ENCODE measurements at places on chromosomes 7 and 10.

- DNase-seq: no peak
Measured at GRCh38 chr7:82592416-82592815, 148.8 kb upstream of the CACNA2D1 start.

- no peak for DNase-seq
Measured at GRCh38 chr10:49661140-49661856, 18.2 kb upstream of the C10orf53 start.

GRCh38 chr7:11450281-11450680 is 381.7 kb downstream of the THSD7A start:
- no peak for DNase-seq

GRCh38 chr10:3911241-3911640 is 126.2 kb upstream of the KLF6 start:
- no peak for DNase-seq

- DNase-seq: no peak
Measured at GRCh38 chr7:66505009-66505408, 123.7 kb upstream of the KCTD7 start.

DNA sequence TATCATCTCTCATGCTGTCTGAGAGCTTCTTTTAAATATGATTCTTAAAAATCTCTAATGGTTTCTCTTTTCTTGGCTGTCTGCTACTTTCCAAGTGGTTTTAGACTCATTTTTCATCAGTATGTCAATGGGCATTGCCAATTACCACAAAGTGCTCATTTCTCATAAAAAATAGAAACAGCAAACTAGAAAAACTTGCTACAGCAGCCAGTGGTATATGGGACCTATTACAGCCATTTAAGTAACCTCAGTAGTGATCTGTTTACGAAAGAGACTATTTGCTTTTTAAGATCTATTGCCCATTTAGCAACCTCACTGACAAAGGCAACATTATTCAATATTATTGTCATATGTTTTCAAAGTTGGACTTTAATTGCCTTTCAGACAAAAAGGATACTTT is 207.1 kb upstream of the RHOBTB1 start:
- no peak for DNase-seq

DNA sequence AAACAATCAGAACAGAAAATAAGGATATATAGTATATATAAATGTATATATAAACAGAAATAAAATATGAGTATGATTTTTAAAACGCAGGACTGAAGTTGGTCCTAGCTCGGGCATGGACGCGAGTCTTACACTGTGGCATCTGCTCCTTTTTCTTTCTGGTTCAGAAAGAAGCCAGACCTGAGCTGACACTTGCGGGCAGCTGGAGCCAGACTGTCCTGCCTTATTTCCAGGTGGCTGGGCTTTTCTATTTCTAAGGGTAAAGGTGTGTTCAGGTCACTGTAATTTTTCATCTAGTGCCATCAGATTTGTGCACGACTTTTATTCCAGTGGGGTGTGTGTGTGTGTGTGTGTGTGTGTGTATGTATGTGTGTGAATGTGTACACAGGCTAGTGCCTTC is 166.4 kb downstream of the GALNT17 start:
- no peak for DNase-seq

DNA sequence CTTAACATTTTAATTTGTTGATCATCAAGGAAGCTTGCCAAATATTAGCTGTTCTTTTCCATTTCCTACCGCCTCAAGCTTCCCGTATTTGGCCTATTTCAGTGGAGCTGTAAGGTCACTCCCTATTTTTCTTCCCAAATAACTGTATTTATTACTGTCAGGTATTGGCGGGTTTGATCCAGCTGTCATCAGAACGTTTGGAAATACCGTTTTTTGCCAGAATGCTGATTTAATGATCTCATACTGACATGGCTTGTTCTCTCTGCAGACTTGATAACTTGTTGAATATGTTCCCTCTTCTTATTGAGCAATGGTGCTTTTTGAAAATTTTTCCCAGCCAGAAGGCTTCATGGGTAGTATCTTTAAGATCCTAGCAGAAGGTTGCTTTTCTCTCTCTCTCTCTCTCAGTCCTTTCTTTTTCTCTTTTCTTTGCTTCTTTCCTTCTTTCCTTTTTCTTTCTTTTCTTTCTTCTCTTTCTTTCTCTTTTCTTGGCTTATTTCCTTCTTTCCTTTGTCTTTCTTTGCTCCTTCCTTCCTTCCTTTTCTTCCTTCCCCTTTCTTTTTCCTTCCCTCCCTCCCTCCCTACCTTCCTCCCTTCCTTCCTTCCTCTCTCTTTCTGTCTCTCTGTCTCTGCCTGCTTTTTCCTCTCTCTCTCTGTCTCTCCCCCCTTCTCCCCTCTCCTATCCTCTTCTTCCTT is 42.1 kb downstream of the CUX1 start:
- DNase-seq: no peak

GRCh38 chr7:31893365-31893764 is 176.8 kb downstream of the PDE1C start:
- DNase-seq: no peak

- DNase-seq: no peak
Measured at GRCh38 chr10:14396411-14397048, 65.8 kb upstream of the FRMD4A start.

DNA sequence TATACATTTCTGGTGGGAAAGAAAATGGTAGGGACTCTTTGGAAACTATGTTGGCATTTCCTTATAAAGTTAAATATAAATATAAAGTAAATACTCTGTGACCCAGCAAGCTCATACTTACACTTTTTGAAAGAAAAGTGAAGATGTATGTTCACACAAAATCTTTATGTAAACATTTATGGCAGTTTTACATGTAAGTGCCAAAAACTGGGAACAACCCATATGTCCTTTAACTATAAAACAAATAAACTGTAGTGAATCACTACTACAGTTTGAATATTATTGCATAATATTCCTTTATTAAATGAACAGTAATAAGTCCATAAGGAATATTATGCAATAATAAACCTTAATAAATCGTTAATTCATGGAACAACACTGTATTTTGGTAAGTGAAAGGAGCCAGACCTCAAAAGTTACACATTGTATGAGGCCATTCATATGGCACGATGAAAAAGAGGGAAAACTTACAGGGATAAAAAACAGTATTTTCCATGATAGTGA is 1660.3 kb upstream of the LRRTM3 start:
- DNase-seq: no peak

DNA sequence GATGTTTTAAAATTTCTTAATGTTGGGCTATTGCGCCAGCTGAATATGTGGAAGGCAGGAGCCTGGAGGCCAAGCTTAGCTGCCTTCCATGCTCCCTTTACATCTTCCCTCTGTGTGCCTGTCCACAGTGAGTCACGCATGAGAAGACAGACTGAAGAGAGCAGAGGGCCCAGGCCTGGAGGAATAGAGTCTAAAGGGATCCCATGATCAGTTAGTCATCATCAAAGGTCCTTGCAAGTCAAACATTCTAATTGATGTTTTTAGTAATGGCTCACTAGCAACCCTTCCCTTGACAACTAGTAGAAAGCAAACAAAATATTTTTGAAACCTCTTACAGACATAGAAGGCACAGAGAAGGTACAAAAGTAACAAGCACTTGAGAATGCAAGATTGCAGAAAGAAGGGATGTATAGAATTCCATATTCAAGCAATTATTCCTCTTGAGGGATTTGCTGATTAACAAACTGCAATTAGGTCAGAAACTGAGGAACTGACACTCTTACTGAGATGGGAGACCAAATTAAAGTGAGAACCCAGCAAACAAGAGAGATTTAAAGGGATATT is 30.7 kb upstream of the APBB1IP start:
- DNase-seq: no peak

DNA sequence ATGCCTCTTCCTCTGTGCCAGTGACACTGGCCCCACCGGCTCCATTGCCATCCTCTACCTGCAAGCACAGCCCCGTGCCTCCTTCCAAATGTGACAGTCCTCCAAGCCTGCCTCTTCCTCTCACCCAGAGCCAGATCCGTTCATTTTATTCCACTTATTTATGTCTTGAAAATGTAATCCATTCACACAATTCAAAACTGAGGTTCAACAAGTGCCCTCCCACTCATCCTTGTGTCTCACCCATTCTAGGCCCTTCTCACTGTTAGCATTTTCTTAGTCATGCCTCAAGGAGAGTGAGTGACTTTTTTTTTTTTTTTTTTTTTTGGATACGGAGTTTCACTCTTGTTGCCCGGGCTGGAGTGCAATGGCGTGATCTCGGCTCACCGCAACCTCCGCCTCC is 41.7 kb downstream of the FKBP6 start:
- DNase-seq: no peak

GRCh38 chr10:33133557-33133956 is 175.5 kb upstream of the ITGB1 start:
- no peak for DNase-seq

- DNase-seq: no peak
Measured at GRCh38 chr7:39554583-39555165, 11.5 kb upstream of the YAE1 start.

GRCh38 chr7:139059905-139060304 is 24.1 kb upstream of the ZC3HAV1L start:
- no peak for DNase-seq

- no peak for DNase-seq
Measured at GRCh38 chr10:21359202-21359601, 166.3 kb downstream of the SKIDA1 start.
